ENCODE measurements at places on chromosomes 7 and 10.

DNA sequence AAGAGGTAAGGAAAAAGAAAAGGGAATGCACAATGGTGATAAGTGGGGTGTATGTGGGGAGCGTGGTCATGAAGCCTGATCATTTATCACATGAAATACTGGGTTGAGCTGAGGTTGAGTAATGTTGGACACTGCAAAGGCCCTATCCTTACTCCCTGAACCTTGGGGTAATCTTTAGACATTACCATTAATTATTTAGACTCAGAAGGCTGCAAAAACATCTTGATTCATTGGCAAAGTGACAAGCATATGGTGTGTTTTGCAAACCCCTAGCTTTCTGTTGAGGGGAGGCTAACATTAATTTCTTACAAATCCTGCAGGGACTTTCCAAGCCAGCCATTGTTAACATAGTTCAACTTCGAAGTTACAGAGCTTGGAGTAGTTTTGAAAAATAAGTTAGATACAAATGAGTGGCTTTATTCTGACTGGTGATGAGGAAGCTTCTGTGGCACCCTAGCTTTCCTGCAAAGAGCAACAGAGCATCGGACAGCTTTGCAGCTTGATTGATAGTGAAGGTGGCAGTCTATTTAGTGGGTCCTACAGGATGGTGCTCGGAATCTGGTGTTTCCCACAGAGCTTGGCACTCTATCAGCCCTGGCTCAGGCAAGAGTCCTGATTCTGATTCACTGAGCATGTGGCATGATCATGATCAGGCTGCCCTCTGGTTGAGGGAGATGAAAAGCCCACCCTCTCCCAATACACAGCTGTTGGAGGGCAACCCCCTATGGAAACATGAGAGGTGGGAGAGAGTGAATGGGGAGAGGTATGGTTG lies 153.7 kb upstream of the NPVF start:
- no peak for DNase-seq

GRCh38 chr10:67723601-67724000 lies 27.6 kb upstream of the CTNNA3 start:
- DNase-seq, result no peak

DNA sequence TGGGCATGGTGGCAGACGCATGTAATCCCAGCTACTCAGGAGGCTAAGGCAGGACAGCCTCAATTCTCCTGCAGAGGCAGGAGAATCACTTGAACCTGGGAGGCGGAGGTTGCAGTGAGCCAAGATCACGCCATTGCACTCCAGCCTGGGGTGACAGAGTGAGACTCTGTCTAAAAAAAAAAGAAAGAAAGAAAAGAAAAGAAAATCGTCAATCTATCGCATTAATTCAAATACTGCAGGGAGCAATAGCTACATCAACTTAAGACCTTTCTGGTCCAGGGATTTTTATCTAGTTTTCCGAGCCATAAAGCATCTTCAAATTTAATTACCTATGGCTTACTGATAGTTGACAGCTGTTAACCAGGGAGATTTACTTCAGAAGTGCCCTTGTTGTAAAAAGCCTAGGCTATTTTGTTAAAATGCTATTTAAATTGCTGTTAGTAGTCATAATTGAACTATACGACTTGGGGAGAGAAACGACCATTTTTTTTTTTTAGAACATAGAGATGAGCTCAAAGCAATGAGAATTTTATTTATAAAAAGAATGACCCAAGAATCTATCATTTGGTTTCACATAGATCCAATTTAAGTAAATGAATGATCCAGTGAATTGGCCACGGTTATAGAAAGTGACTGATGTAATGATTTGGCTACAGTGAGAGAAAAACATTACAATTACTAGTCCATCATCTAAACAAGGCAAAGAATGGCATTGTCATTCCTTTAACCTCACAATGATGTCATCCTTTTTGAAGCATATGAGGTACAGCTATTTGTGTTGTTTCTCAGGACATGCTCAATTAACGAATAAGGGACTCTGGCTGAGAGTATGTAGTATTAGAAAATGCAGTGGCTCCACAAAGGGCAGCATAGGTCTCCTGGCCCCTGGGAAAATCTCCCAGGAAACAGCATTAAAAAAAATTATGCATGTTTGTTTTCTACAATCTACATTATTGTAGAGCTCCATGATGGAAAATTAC lies 85.3 kb downstream of the SEMA3C start:
- no peak for DNase-seq

GRCh38 chr7:36344622-36345021 lies 45.0 kb upstream of the ANLN start:
- no peak for DNase-seq

GRCh38 chr7:74429153-74429747 lies 24.5 kb upstream of the GTF2IRD1 start:
- DNase-seq, result no peak

- DNase-seq, result no peak
Measured at GRCh38 chr10:93757801-93758507, at the start of gene LGI1. TSS of gene LGI1 (plus strand) at chr10:93757936. CDS start at chr10:93758145, 209 bp downstream.

- DNase-seq, result no peak
Measured at GRCh38 chr7:25964483-25964991, 187.5 kb upstream of the NFE2L3 start.

DNA sequence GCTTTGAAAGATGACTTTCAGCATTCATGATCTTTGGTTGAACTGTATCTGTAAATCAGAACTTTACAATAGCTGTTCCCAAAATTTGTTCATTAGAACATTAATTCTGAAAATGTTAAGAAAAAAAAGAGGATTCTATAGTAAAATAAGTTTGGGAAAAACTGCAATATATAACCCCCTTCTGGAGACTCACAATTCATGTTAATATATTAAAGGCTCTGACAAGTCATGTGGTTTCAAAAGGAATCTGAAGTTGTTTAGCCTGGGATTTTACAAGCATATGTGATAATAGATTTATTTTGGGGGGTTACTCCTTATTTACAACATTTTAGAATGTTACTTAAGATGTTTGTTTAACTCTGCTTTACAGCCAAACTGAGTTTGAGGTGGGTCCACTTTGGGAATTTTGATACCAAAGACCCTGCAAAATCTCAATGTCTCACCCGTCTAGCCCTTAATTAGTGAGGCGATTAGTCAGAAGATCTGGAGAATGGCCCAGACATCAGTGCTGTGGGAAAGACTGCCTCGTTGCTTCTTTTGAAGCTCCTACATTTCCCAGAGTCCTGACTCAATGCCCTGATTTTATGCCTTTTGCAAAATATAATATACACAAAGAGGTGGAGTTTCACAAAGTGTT lies 40.0 kb downstream of the CDK1 start:
- peak; percentile 69 for DNase-seq

GRCh38 chr7:122885583-122886356 lies 490 bp downstream of the CADPS2 start:
- peak; percentile 75 for DNase-seq

DNA sequence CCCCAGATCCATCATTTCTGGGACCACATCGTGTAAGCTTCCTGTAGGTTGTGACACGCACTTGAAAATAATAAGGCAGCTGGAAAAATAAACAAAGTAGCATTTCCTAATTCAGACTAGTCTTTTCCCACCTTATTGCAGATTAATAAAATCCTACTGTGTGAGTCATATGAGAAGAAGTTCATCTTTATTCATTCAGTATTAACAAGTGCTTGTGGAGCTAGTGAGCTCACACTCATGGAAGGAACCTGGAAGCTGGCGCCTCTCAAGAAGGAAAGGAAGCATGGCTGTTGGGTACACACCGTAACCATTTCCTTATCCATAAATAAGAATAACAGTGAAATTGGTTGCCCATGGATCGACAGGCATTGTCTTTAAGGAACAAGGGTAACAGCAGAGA lies 152.6 kb upstream of the PFKP start:
- peak; percentile 29 for DNase-seq

DNA sequence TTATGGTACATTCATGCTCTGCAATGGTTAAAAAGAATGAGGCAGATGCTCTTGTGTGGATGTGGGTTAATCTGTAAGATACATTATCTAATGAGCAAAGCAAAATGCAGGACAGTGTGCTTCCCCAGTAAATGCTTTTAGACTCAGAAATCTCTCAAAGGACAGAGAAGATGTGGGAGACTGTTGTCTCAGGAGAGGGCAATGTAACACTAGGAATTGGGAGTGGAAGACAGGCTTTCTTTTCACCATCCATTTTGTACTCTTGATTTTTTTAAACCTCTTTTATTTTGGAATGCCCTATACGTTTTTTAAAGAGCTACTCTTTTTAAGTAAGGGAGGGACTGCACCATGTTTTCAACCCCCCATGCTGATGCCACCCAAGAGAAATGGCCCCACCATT lies 77.5 kb upstream of the ADAM12 start:
- DNase-seq, result no peak

DNA sequence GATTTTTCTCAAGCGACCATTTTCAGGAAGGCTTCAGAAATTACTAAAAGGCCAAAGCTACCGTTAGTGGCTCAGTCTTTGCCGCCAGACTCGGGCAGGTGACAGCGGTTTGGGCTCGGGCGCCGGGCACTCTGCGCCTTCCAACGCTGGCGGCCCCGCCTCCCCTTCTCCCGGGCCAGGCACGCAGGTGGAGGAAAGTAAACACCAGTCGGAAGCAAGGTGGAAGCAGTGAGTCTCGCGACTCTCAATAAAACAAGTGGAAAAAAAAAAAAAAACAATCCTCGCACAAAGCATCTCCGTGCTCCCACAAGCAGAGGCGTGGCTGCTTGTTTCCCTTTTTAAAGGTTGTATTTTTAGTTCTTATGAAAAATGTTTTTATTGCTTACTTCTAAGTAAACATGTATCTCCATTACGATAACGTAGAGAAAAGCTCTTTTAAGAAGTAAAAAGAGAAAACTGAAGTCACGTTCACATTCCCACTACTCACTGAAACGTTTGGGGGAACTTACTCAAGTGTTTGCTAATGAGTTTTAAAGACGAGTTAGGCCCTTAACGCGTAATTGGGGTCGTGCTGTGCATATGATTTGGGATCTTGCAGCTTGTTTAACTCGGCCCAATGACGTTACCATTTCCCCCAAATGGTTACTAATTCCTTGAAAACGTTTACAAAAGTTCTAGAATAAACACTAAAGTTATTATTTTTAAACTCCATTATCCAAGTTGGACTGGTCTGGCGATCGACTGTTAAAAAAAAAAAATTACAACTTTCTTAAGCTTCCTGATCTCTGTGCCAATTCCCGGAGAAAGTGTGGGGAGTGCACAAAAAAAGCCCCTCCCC lies 864 bp downstream of the CDCA7L start:
- peak; percentile 35 for DNase-seq

DNA sequence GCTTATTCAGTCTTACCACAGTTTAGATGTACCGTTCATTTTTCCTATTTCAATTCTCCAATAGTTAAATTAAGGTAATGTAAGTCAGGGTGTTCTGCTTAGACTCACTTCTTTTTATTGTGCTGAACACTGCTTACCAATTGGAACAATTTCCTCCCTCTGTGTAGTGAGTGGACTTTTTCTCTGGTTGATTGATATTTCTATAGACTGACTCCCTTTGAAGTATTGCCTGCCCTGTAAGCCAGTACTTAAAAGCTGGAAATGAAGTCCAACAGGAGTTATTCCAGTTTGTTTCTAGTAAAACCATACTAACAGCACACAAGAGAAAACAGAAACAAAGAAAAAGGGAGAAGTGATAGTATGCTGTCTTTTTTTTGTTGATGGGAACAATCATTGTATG lies 1674.9 kb downstream of the REEP3 start:
- DNase-seq, result no peak

- no peak for DNase-seq
Measured at GRCh38 chr10:63825111-63825510, 303.9 kb downstream of the REEP3 start.

DNA sequence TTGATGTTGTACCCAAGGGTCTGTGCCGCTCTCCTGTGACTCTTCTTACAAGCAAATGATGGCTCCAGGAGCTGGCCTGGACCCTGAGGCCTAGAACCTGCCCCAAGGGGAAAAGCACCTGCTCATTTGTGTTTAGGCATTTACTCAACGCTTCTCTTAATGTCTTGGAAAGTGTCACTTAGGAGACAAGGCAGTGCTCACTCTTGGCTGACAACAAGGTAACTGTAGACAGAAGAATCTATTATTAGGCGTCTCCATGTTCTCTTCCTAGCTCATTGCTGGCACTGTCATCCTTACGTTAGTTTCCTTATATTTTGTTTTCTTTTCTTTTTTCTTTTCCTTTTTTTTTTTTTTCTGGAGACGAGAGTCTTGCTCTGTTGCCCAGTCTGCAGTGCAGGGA lies 38.1 kb upstream of the SUN1 start:
- DNase-seq, result no peak

GRCh38 chr10:70115948-70116682 lies 16.5 kb downstream of the AIFM2 start:
- peak; percentile 30 for DNase-seq

GRCh38 chr7:159197066-159197975 lies 52.7 kb upstream of the VIPR2 start:
- DNase-seq, result no peak

DNA sequence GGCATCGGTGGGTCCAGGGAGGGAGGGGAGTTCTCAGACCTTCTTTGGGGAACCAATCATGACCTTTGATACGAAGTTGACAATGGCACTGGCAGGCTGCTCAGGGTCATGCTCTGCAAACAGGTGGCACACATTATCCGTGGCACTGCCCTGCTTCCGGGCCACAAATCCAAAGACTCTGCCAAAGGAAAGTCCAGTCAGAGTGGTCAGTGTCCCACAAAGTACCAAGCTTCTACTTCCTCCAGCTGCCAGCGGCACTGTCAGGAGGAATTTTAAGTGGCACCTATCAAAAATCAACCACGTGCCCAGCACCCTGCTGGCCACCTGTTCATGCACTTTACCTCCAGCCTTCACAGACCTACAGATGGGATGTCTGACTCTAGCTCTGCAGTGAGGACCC lies 303.9 kb downstream of the TNS3 start:
- no peak for DNase-seq

DNA sequence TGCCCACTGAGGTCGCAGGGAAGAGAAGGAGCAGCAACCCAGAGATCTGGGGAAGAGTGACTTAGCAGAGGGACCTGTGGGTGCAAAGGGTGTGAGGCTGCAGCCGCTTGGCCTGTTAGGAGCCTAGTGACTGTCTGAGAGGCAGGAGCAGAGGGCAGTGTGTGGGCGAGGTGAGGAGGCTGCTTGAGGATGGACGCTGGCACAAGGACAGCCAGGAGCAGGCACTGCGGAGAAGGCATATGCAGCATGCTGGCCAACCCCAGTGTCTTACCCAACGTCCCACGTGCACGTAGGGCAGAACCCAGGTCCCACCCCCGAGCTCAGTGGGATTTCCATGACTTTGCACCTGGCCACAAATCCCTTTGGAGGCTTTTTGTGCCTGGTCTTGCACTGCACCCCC lies 54.1 kb downstream of the C10orf105 start:
- DNase-seq, result no peak

DNA sequence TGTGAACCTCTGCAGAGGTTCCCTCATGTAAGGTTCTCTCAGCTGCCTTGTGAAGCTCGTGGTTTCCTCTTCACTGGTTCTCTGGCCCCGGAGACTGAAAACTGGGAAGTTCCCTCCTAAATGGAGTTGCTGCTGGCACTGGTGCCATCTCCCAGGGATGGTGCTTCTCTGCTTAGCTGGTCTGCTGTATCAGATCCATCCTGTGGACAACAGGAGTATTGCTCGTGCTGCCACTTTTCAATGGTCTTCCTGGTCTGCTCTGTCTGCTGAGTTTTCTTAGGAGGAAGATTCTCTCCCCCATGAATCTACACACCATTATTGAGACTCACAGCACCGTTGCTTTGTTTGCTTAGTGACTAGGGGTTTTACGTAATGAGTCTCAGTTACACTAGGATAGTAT lies 247.8 kb downstream of the OTUD1 start:
- no peak for DNase-seq

Measured in lung microvascular endothelial cell (primary cell).